ENCODE measurements at places on chromosomes 7 and 10.

DNA sequence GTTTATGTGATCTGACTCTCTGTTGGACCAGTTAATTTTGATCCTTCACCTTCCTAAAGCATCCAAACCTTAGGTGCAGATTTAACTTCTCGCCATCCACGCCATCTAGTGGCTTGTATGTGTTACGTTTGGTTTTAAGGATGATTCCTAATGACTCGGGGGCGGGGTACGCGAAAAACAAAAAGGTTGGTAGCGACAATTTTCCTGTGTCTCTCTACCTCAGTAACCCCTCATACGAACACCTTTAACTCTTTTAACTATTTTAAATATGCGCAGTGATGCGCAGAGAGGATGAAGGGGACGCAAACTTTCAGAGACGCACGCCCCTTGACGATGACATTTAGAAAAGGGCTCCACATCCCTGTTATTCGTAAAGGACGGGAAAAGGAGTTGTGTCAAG lies 714 bp upstream of the KCND2 start:
- no peak for DNase-seq

- DNase-seq, result no peak
These were observed 59.0 kb downstream of the VSTM4 start for GRCh38 chr10:49056356-49056755.

DNA sequence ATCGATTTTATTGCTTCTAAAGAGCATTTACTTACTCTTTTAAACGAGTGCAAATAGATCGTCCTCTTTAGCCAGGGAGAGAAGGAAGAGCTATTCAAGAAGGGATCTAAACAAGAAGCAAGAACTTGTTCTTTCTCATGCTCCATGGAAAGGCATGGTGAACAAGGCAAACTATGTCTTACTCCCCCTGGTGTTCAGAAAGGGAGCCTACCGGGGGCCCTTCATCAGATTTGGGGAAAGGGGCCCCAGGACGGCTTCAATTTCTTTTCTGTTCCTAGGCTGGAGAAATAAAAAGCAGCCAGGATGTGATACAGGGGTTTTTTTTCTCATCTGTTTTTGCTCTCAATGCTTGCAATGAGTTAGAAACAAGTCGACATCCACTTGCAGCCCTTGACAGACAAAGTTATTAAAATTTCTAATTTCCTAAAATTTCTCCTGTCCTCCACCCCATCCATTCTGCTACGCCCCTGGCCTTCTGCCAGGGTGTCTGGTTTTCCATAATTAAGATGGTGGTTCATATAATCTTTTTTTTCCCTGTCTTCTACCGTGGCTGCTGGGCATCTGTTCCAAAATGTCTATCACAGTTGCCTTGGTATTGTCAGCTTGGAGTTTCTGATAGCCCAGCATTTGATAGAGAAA lies 214.4 kb downstream of the CREB5 start:
- no peak for DNase-seq

DNA sequence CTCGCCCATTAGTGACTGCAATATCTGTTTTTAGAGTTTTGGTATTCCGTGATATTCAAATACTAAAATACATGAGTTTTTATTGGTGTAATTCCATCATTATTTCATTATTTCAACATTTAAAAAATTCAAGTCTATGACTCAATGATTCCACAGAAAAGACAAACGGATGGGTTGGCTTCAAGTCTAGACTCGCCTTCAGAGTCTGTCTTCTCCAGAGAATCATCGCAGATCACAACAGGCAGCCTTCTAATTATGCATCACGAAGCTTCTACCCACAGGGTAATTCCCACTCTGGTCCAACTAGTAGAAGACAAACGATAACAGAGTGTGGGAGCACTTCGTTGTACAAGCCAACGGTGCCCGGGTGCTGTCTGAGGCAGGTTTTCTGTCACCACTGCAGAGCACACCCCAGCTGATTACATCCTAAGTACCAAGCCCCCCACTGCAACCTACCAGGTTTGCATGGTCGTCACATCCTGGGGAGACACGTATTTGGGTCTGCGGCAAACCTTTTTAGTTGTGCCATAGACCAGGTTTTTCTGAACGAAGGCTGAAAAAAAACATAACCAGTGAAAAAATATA lies 28.9 kb downstream of the PARP12 start:
- DNase-seq, result no peak

- no peak for DNase-seq
These were observed 214.0 kb upstream of the KLF14 start for GRCh38 chr7:130947792-130948580.

GRCh38 chr10:131972474-131973071 lies 9.2 kb downstream of the BNIP3 start:
- no peak for DNase-seq

GRCh38 chr10:132136097-132136521 lies 50.6 kb upstream of the DPYSL4 start:
- DNase-seq, result no peak

DNA sequence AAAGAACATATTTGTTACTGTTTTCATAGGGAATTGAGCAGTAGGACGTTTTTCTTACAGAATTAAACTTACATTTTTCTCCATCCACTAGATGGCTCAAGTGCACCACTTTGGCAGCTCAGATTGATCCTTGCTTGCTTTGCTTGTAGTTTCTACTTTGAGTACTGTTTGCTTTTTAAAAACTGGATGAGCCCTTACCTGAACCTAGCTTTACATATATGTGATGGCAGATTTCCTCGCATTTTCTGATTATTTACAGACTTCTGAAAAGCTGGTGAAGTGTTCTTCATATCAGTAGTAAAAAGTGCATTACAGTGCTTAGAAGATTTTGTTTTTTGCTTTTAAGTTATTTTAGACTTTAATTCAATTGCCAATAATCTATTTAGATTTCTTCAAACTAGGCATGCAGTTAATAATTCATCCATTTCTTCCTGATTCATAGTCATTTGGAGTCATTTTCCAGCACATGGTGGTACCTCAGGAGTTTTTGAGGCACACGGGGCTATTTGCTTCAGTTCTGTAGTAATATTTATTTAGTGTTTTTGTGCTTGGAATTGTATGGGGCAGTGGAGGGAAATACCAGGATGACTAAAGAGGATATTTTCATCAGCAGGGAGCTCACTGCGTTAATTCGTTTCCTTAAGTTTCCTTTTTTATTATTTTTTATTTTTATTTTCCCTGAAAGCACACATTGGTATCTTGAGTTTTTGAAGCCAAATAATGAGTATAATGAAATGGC lies 57.3 kb downstream of the MAPK8 start:
- no peak for DNase-seq

DNA sequence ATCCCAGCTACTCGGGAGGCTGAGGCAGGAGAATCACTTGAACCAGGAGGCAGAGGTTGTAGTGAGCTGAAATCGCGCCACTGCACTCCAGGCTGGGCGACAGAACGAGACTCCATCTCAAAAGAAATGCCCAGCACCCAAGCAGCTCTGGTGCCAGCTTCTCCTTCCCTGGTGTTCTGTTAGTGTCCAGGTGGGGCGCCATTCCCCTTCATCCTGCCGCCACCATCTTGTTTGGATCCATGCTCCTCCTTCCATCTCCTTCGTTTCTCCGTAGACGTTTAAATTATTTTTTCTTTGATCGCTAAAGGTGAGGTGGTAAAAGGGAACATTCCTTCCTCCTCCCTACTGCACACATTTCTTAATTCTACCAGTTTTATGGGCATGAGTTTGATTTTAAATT lies 30.3 kb downstream of the PROSER2 start:
- DNase-seq, result no peak

GRCh38 chr7:146728611-146729010 lies 612.0 kb downstream of the CNTNAP2 start:
- DNase-seq, result no peak

- DNase-seq, result no peak
These were observed 113.1 kb downstream of the USP6NL start for GRCh38 chr10:11498399-11498798.

- no peak for DNase-seq
These were observed 28.2 kb downstream of the ZCCHC24 start for GRCh38 chr10:79417266-79417665.

DNA sequence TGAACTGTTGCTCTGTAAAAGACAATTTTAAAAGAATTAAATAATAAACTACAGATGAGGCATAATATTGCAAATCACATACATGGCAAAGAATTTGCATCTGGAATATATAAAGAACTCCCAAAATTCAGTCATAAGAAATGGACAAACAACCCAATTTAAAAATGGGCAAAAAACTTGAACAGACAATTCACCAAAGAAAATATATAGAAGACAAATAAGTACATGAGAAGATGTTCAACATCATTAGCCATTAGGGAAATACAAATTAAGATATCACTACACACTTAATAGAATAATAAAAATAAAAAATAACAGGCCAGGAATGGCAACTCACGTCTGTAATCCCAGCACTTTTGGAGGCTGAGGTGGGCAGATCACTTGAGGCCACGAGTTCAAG lies 22.0 kb upstream of the TNPO3 start:
- DNase-seq, result no peak

- DNase-seq, result no peak
These were observed 17.9 kb upstream of the PRKAR1B start for GRCh38 chr7:744854-745430.

DNA sequence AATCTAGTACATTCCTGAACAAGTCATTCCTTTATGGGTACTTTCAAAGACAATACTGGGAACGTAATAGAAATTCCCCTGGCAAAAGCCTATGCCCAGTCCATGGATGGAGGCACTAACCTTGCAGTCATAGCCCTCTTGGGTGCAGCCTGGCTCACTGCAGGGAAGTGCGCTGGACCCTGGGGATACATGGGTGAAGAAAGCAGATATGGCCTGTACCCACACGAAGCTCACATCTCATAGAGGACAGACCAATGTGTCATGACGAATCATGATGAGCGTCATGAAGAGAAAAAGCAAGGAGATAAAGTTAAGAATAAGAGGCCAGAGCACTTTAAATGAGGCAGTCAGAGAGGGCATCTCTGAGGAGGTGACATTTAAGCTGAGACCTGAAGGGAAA lies 11.8 kb downstream of the PRLHR start:
- no peak for DNase-seq

GRCh38 chr10:132479024-132479602 lies 58.5 kb upstream of the INPP5A start:
- no peak for DNase-seq

Measured in NCI-H1436 treated with DMSO at 0.1 percent for 48 hours (cell line).